ENCODE measurements at places on chromosomes 5 and 9. TPM values are rescaled to one million over a fixed set of nuclear protein-coding genes. Genes with fewer than 3 reads are reported as not detected.

HSD17B4 gene
- total RNA-seq: 125 TPM

SMC2 gene
- total RNA-seq: 18.4 TPM

ANKRD31 gene
- total RNA-seq: 0.49 TPM

PCDHGC5 gene
- 4.7 TPM for total RNA-seq

LCN12 gene
- 0.74 TPM for total RNA-seq

ASS1 gene
- 16.2 TPM for total RNA-seq

MED27 gene
- 7.4 TPM for total RNA-seq

HNRNPH1 gene
- total RNA-seq: 448 TPM

SPINK6 gene
- not detected for total RNA-seq

FANCC gene
- 9.3 TPM for total RNA-seq

IFNA21 gene
- not detected for total RNA-seq

CYLC2 gene
- not detected for total RNA-seq

IL13 gene
- total RNA-seq: not detected

SLC1A3 gene
- total RNA-seq: 188 TPM

LCN1 gene
- not detected for total RNA-seq

ACER2 gene
- total RNA-seq: 7.1 TPM
